Aorta (tissue), 5 donors: ENCODE measurements at places on chromosomes 12 and 14. TPM values are rescaled to one million over a fixed set of nuclear protein-coding genes. Genes with fewer than 3 reads are reported as not detected.

Gene VIPAS39
- total RNA-seq: 13.4 TPM

DNA sequence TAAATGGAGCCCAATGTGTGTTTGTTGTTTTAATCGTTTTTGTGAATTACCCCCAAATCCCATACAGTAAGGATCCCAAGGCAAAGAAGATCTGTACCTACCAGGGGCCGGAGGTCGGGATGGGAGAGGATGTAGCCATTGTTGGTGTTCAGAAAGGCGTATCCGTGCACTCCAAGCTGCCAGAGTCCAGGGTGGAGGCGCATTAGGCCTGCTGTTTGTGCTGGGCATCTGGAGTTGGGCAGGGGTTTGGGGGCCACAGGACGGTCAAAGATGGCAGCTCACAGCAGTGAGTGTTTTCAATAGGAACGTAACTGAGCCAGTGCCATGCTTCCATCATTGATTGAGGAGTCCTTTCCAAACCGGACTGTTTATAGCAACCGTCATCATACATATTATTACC is 40.2 kb downstream of the CACNA2D4 start:
- H3K4me3 ChIP-seq: no peak overlapping the region
- no peak overlapping the region for H3K27ac ChIP-seq
- H3K27me3 ChIP-seq: no peaks in the 10 kb centered on the region
- no peaks in the 10 kb centered on the region for H3K36me3 ChIP-seq
- DNase-seq: no peak

DNA sequence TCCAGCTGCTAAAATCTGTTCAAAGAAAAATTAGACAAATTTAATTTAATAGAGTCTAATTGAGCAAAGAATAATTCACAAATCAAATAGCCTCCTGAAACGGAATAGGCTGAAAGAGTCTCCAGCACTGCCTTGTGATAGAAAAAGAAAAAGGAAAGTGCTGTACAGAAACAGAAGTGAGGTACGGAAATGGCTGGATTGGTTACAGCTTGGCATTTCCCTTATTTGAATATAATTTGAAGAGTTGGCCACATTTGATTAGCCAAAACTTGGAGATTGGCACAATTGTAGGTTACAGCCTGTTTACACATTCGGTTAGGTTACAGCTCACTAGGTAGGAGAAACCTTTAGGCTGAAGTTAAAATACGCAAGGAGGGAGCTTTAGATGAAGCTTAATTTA is 24.8 kb upstream of the PCED1B start:
- H3K27me3 ChIP-seq: no peaks in the 10 kb centered on the region
- no peak overlapping the region for H3K4me3 ChIP-seq
- no peak for DNase-seq
- no peaks in the 10 kb centered on the region for H3K4me1 ChIP-seq
- no peak overlapping the region for H3K27ac ChIP-seq

GRCh38 chr12:78406213-78406612 is 458.4 kb upstream of the SYT1 start:
- no peak for DNase-seq
- H3K36me3 ChIP-seq: no peaks in the 10 kb centered on the region
- no peak overlapping the region for H3K27ac ChIP-seq
- H3K27me3 ChIP-seq: no peaks in the 10 kb centered on the region
- no peak overlapping the region for H3K4me3 ChIP-seq

- H3K36me3 ChIP-seq: no peaks in the 10 kb centered on the region
- peaks cover 4% of the 10 kb centered on the region for H3K4me1 ChIP-seq
- DNase-seq: no peak
- no peak overlapping the region for H3K4me3 ChIP-seq
- H3K27me3 ChIP-seq: no peaks in the 10 kb centered on the region
- H3K27ac ChIP-seq: peak overlapping the region; percentile 12
Measured at GRCh38 chr14:68551045-68551683, 241.7 kb downstream of the ZFP36L1 start.

Gene KRT6A
- total RNA-seq: not detected

DNA sequence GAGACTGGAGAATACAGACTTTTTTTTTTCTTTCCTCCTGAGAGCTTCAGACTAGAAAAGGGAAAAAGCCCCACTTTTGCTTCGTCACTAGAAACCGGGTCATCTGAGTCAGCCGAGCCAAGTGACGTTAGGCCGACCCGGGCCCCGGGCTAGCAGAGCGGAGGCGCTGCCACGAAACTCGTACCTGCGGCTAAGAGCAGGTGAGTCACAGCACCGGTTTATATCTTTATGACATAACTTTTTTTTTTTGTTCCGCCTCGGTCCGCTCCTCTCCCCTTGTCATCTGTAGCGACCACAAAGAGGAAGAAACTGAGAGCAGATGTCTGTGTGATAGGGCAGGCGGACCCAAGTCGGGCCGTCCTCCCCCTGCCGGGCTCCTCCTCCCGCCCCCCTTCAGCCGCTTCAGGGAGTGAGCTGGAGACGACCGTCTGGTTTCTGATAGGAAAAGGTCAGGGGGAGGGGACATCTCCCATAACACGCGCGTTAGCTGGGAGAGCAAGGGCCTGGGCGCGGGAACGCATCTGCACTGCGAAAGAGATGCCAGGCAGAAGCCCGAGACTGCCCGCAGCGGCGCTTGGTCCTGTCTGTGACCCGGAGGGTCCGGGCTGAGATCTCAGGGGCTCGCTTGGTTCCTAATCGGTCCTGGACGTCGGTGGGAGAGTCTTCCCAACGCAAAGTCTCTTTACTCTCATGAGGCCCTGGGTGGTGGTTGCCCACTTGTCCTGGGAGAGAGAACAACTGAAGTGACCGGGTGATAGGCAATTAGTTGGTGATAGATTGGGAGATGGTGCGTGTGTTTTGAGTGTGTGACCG is 586 bp downstream of the TTC6 start:
- no peaks in the 10 kb centered on the region for H3K4me1 ChIP-seq
- H3K27ac ChIP-seq: no peak overlapping the region
- H3K36me3 ChIP-seq: no peaks in the 10 kb centered on the region
- no peak for DNase-seq

Gene BEGAIN
- 1.6 TPM for total RNA-seq

- no peaks in the 10 kb centered on the region for H3K4me1 ChIP-seq
- peaks cover 2% of the 10 kb centered on the region for H3K27me3 ChIP-seq
- no peak overlapping the region for H3K27ac ChIP-seq
- no peak for DNase-seq
Measured at GRCh38 chr14:91424813-91425530, 7.4 kb upstream of the CCDC88C start.

- H3K27me3 ChIP-seq: no peaks in the 10 kb centered on the region
- no peak overlapping the region for H3K27ac ChIP-seq
- no peak for DNase-seq
- H3K4me3 ChIP-seq: no peak overlapping the region
Measured at GRCh38 chr12:55736076-55736475, 6.8 kb upstream of the GDF11 start.

Gene HECTD1
- 164 TPM for total RNA-seq
